CD8-positive, alpha-beta memory T cell (primary cell): ENCODE measurements at places on chromosomes 3 and 15. TPM values are rescaled to one million over a fixed set of nuclear protein-coding genes. Genes with fewer than 3 reads are reported as not detected.
A peak's percentile ranks its signal among the peaks of the same experiment; 100 is the strongest.

DNA sequence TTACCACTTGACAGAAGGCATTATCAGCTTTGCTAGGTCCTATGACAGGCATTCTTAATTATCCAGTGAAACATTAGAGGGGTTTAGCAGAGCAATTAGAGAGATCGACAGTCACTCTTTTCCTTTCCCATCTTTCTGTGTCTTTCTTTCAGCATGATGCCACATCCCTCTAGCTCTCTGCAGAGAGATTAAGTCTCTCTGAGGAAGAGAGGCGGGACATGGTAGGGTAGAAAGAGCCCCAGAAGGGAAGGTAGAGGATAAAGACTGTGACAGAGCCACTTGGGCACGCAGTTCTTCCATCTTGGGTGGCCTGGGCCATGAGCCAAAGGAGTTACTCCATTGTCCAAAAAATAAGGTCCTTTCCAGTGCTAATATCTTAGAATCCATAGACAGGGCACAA lies 55.8 kb downstream of the HHLA2 start:
- no peaks in the 10 kb centered on the region for H3K27me3 ChIP-seq
- no peaks in the 10 kb centered on the region for H3K4me1 ChIP-seq
- no peaks in the 10 kb centered on the region for H3K36me3 ChIP-seq
- DNase-seq: no peak

GCNT3 gene
- polyA plus RNA-seq: not detected

TSC22D2 gene
- 11.9 TPM for polyA plus RNA-seq

ONECUT1 gene
- not detected for polyA plus RNA-seq

DNA sequence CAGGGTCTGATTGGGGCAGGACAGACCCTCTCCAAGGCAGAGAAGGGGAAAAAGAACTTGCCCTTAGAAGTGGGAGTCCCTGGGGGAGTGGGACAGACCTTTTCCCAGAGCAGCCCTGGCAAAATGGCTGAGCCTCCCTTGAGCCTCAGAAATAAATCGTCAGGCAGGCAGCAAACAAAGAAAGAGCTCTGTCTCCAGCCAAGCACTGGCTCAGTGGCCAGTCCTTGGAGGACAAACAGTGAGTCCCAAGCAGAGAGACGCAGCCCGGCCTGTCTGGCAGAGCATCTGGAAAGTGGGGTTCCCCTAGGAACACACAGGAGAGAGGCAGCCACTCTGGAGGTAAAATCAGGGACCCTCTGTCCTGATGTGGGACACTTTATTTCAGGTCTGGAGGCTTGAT lies 1.8 kb downstream of the SLC6A1 start:
- no peaks in the 10 kb centered on the region for H3K36me3 ChIP-seq
- no peak overlapping the region for H3K27ac ChIP-seq
- peaks cover 17% of the 10 kb centered on the region for H3K27me3 ChIP-seq
- no peak overlapping the region for H3K4me3 ChIP-seq

DNA sequence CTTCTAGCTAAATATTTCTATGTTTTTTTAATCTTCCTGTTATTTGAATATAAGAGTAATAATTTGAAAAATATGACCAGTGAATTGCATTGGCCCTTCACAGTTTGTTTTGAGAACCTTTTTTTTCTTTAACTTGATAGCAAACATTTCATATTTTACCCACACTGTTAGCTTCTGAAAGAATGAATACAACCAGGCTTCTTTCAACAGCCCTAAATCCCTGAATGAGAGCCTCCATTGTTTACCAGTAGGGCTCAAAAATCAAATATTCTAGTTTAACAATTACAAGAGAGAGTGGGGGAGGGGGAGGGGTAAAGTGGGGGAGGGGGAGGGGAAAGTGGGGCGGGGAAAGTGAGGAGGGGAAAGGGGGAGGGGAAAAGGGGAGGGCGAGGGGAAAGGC lies 14.5 kb upstream of the TOP2B start:
- H3K27ac ChIP-seq: no peak overlapping the region
- DNase-seq: no peak
- no peak overlapping the region for H3K4me3 ChIP-seq
- no peaks in the 10 kb centered on the region for H3K27me3 ChIP-seq
- H3K4me1 ChIP-seq: no peaks in the 10 kb centered on the region

DNA sequence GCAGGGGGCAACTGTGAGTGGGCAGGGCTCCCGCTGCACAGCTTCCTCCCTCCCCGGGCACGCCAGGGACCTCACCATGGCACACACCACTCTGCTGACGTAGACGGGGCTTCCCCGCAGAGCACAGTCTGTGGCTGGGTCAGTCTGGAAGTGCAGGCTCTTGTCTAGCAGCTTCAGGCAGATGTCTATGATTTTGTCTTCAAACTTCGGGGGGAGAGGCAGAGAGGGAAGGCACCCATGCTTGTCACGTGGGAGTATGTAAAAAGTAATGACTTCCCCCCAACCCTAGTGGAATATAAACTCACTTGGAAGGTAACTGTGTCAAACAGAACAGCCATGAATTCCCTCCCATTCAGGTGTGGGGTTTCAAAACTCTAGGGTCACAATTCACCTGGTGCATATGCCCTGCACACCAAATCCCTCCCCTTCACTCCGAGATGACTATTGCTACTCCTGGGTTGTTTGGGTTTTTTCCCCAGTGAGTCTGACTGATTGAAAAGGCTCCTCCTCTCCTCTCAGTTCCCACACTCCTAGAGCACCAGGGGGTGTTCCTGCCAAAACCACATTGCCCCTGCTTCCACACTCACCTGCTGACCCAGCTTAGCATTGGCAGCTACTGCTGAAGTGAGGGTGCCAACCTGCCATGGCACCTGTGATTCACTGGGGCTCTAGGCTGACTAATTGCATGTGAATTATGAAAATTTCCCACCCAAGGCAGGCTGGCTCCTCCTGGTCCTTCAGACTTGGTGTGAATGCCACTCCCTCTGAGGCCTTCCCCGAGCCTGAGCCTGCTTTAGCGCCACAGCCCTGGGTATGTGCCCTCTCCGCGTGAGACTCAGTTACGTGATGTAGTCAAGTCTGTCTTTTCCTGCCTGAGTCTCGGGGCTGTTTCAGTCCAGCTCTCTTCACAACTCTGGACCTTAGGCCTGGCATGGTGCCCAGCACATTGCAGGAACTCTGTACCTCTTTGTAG lies 13.0 kb downstream of the TGM5 start:
- no peaks in the 10 kb centered on the region for H3K27me3 ChIP-seq
- H3K4me3 ChIP-seq: no peak overlapping the region
- H3K27ac ChIP-seq: no peak overlapping the region
- peak; percentile 59 for DNase-seq

AP3B2 gene
- polyA plus RNA-seq: not detected

GRCh38 chr3:99487894-99488293 lies 150.5 kb upstream of the COL8A1 start:
- H3K27me3 ChIP-seq: no peaks in the 10 kb centered on the region
- DNase-seq: no peak
- H3K4me3 ChIP-seq: no peak overlapping the region
- H3K36me3 ChIP-seq: no peaks in the 10 kb centered on the region
- no peaks in the 10 kb centered on the region for H3K4me1 ChIP-seq
- no peak overlapping the region for H3K27ac ChIP-seq

DNA sequence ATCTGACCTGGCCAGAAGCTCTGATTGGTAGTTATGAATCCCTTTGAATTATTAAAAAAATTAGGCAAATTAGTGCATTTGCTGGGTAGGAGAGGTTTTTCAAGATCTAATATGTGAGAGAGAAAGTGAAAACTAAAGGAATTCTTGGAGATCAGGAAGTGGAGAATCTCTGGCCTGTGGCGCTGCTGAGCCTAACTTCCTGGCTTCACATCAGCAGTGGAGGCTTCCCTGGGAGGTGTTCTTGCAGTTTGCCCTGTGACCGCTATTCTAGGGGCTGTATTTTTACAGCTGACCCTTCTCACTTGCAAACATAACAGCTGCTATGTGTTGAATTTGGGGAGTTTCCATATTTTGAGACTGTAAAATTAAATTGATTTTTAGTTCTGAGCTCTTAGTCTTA lies 166.4 kb downstream of the ATG7 start:
- H3K27ac ChIP-seq: no peak overlapping the region
- H3K4me1 ChIP-seq: peaks cover 3% of the 10 kb centered on the region
- H3K36me3 ChIP-seq: no peaks in the 10 kb centered on the region
- no peaks in the 10 kb centered on the region for H3K27me3 ChIP-seq
- no peak overlapping the region for H3K4me3 ChIP-seq

CBLB gene
- polyA plus RNA-seq: 67.7 TPM
